ENCODE measurements at places on chromosomes 3 and 15.

DNA sequence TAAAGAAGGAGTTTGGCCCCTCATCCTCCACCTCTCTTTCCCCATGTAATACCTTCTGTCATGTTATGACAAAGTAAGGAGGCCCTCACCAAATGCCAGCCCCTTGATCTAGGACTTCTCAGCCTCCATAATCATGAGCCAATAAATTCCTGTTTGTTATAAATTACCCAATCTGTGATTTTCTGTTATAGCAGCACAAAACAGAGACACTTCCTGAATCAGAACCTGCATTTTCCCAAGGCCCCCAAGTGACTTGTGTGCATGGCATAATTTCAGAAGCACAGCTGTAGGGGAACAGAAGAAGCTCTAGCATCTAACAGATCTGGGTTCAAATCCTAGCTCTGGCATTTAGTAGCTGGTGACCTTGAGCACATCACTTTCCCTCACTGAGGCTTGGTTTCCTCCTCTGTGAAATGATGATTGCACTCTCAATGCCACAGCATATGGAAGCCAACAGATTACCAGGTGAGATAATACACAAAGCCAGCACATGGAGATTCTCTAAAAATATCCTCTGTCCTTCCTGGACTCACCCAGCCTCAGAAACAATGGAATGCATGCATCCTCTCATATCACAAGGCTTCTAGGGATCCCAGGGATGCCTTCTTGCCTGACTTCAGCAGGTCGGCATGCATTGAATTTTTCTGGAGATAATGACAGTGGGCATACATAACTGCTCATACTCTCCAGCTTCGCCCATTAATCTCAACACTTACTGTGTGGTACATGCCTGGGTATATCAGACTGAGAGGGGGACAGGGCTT, 26.3 kb downstream of the TLNRD1 start:
- no peak for DNase-seq

DNA sequence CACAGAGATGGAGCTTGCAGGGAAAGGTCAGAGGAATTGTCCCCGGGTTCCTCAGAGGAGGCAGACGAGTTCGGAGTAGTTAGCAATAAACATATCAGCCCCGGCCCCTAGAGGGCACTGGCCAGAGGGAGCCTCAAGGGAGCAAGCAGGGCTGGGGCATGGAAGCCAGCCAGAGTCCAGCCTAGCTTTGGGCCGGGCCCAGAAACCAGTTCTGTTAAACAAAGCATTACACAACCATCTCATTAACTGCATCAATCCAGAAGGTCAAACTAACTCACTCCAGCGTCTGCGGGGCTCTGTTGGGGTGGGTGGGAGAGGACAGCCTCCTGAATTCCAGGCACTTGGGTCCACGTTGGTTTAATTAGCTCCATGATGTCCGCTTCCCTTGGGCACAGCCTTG, 41.0 kb upstream of the IREB2 start:
- no peak for DNase-seq

DNA sequence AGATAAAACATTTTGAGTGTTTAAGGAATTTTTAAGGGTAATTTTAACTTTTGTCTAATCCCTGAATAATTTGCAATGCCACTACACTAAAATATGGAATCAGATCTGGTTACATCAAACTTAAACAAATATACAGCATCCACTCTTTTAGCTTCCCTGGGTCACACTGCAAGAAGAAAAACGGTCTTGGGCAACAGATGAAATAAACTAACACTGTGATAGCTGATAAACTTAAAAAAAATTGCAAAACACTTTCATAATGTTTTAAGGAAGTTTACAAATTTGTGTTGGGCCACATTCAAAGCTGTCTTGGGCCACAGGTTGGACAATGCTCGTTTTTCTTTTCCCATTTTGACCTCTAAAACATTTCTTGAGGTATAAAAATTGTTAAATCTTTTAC, 34.3 kb downstream of the CCDC66 start:
- DNase-seq: no peak

GRCh38 chr3:114872050-114872449, 275.0 kb downstream of the ZBTB20 start:
- no peak for DNase-seq

DNA sequence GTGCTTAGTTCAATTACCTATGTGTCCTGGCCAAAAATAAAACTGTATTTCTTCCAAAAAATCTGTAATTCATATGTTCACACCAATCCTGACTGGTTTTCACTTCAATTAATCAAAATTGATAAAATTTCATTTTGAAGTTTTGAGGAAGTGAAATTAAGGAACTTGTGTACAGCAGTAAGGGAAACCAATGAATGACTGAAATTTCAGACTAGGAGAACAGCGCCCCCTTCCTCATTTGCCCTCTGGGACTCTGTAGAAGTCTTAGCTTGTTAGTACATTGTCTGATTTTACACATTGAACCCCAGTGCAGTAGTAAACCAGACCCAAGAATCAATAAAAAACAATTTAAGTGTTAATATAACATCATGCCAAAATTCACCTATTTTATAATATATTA, 495.3 kb upstream of the AGTR1 start:
- DNase-seq: no peak

DNA sequence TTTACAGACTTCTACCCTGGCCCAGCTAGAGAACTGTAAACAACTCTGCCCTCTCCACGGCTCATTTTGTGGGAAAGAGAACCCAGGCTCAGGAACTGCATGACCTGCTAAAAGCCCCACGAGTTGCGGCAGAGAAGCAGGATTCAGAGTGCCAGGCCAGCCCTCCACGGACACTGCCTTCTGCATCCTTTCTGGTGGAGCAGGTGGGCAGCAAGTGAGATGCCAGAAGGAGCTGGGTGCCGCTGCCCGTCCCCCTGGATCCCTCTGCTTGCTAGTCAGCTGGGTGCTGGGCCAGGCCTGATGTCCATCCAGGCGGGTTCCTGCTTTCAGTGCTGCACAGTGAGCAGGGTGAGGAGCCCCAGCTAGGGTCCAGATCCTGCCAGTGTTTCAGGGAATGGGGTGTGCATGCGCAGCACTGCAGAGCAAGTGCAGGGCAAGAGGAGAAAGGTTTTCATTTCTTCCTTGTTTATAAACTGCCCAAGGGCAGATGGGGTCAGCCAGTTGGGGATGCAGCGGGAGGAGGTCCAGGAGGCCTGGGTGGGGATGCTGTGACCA, 5.2 kb upstream of the RAB43 start:
- no peak for DNase-seq

- DNase-seq: no peak
These were observed 1273.9 kb downstream of the OTOL1 start for GRCh38 chr3:162770551-162770950.

GRCh38 chr3:43871627-43872245, 181.0 kb downstream of the ABHD5 start:
- DNase-seq: peak; percentile 5

GRCh38 chr3:183583331-183584245, 28.1 kb upstream of the KLHL6 start:
- no peak for DNase-seq

- no peak for DNase-seq
These were observed 1.9 kb upstream of the PDIA5 start for GRCh38 chr3:123064914-123065313.

GRCh38 chr3:58666683-58667082, at the start of gene FAM3D:
TSS of gene FAM3D (minus strand) at chr3:58666774. CDS start at chr3:58655563, 11,211 bp downstream.
- peak; percentile 85 for DNase-seq

DNA sequence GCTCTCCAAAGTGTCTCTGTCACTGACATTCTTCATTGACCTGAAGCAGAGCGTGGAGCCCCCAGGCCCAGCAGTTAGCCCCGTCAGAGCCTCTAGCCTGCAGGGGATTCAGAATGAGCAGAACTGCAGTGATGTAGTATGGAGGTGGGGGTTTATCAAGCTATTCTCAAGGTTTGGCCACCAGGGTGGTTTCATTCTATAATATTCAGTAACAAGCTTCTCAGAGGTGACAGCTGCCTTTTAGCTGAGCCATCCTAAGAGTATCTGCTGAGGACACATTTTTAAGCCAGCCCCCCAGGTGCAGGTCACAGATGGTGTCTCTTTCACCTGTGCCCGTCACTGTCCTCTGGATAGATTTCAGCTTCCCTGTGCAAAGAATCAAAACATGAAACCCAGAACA, 31.9 kb downstream of the CMTM7 start:
- DNase-seq: no peak

DNA sequence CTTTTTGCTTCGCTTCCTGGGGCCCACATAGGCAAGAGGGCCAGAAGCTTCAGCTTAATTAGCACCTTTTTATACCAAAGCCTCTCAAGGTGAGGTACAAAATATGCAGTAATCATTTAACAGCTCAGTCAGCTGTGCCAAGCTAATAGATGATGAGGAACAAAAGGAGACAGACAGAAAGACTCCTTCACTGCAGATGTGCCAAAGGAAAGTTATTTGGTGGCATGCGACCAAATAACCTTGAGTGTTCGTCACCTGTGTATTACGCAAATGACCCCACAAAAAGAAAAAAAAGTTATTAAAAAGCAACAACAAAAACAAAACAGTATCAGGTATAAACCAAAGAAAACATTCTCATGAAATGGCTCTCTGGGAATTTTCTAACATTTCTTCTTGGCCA, 325.8 kb upstream of the IGF1R start:
- DNase-seq: no peak

- no peak for DNase-seq
These were observed 469.6 kb downstream of the EDEM1 start for GRCh38 chr3:5657106-5657505.

GRCh38 chr3:30069056-30069455, 537.3 kb upstream of the TGFBR2 start:
- DNase-seq: no peak

- no peak for DNase-seq
These were observed 35.6 kb downstream of the SNAPC5 start for GRCh38 chr15:66461917-66462316.

- no peak for DNase-seq
These were observed 109.5 kb downstream of the DPH6 start for GRCh38 chr15:35436422-35436821.

DNA sequence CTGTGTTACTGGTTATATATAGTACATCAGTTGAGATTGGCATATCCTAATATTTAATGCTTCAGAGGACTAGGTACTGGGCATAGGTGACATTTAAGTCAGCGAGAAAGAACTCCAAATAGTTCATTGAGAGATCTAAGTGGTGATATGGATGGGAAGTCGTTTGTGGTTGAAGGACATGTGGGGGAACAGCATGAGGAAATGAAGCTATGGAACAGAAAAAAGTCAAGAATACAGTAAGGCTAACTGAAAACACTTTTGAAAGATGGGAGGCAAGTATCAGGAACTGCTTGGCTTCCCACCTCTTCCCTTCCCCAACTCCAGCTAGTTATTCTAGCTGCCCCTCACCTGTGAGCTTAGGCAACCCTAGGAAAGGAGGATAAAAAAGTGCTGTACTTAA, 3.7 kb upstream of the MYO5A start:
- DNase-seq: no peak

DNA sequence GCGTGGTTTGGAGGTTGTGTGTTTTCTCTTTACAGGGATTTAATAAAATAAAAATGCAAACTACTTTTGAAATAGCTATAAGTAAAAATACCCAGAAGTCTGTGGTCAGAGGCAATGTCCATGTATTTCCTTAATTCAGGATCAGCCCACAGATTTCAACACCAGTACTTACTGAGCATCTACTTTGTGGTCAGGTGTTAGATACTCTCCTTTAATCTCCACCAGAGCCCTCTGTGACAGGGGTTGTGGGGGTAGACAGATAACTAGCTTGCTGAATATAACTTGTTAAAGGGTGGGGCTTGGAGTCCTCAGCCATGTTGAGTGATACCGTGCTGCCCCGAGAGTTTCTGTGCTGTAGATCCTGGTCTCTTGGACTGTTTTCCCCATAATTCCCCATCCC, 244.1 kb upstream of the NR2E3 start:
- no peak for DNase-seq

- DNase-seq: no peak
These were observed 9.1 kb downstream of the RAB43 start for GRCh38 chr3:129112308-129113052.

DNA sequence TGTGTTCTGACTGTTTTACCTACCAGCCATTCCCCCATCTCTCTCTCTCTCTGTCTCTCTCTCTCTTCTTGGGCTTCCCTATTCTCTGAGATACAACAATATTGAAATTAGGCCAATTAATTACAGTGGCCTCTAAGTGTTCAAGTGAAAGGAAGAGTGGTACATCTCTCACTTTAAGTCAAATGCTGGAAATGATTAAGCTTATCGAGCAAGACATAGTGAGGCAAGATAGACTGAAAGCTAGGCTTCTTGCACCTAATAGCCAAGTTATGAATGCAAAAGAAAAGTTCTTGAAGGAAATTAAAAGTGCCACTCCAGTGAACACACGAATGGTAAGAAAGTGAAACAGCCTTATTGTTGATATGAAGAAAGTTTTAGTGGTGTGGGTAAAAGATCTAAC, 21.3 kb downstream of the SNRK start:
- no peak for DNase-seq
